ENCODE measurements at places on chromosomes 6 and 20. TPM values are rescaled to one million over a fixed set of nuclear protein-coding genes. Genes with fewer than 3 reads are reported as not detected.

KIF16B gene
- 8.8 TPM for total RNA-seq

KIAA0408 gene
- total RNA-seq = 0.27 TPM

TFAP2A gene
- total RNA-seq = 59.6 TPM

CGA gene
- not detected for total RNA-seq

RIPOR3 gene
- 0.11 TPM for total RNA-seq

BTBD3 gene
- 29.7 TPM for total RNA-seq

GCNT2 gene
- 0.19 TPM for total RNA-seq
